ENCODE measurements at places on chromosomes 2 and 18.

DNA sequence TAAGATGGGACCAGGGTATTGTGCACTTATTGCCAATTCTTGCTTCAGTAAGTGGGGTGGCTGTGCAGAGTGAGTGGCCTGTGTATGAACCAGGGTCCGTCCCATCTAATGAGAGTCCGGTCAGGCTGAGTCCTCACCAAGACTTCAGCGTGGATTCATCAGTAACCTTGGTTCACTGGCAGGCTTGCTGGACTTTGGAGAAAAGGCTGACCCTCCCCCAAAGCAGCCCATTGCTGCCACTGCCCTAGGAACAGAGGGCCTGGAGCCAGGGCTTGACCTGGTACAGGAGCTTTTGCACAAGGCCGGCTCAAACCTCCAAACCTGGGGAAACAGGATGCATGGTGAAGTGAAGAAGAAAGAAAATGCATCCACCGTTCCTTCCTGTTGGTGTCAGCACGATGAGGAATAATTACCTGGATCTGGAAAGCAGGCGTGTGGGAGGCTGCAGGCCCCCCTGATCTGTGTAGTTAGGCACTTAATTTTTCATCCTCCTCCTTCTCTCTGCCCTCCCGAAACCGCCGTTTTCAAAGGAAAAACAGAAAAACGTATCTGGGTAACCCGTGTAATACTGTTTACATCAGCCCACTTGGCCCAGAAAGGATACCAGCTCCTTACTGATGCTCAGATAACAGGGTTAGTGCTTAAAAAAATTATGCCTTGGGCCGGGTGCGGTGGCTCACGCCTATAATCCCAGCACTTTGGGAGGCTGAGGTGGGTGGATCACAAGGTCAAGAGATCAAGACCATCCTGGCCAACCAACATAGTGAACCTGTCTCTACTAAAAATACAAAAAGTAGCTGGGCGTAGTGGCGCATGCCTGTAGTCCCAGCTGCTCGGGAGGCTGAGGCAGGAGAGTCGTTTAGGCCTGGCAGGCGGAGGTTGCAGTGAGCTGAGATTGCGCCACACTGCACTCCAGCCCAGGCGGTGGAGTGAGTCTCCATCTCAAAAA is 147.7 kb downstream of the TGIF1 start:
- DNase-seq: no peak

- no peak for DNase-seq
Measured at GRCh38 chr18:22591222-22591621, 173.5 kb upstream of the CTAGE1 start.

DNA sequence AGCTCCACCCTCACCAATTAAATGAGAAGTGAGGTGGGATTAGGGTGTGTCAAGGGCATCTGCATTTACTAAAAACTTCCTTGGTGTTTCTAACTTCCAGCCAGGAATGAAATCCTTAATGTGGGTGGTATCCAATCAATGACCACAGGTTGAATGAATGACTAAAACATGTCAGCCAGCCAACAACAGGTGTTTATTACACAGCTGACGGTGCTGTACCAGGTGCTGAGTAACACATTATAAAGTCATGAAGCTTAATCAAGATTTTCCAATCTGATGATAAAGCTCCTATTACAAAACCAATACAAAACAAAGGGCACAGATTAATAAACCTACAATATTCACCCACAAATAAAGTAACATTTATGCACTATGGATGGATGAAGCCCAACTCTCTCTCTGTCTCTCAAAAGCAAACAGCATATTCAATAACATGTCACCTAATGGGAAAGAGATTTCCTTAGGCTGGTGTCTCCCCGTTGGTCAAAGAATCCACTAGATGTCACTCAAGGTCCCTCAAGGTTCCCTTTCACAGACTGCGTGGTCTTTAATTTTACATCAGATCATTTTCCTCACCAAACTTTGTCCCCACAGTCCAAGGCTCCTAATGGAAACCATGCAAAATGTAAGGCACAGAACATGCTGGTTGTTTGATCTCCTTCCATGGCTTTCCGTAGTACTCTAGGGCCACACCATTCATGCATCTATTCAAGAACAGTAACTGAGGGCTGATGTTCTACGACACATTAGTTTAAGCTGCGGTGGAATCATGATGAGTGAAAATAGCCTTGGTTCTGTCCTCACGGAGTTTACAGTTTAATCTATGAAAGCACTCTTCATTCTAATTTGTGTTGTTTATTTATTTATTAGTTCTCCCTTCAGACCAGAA is 6.4 kb upstream of the PTPN4 start:
- DNase-seq: no peak

DNA sequence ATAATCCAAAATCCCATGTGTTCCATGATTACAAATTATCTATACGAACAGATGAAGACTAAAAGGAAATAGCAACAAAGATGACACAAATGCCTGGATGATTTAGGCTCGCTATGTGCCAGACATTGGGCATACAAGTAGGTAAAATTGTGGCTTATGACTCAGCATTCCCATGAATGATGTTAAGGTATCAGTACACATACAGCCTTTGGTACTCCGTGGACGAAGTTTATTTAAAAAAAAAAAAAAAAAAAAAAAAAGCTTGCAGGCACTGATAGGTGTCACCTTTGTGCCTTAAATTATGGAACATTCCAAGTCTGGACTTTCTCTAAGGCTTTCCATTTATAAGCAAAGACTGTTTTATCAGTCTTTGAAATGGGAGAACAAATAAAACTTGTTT is 2.7 kb downstream of the CHAC2 start:
- DNase-seq: no peak

GRCh38 chr18:32735781-32736180 is 37.0 kb downstream of the KLHL14 start:
- no peak for DNase-seq

DNA sequence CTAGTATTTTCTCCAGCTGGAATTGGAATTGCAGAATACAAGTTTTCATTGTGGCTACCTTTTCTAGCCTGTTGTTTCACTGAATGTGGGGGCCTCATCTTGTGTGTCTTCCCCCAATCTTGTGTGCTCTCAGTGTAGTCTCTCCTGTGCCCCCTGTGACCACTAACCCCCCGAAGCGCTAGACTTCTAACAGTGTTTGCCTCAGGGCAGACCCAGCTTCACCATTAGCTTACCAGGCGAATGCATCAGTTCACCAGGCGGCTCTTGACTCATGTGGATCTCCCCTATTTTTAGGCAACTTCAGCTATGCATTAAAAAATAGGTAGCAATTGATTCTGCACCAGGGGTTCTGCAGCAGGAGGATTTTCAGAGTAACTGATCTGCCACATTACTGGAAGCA is 376.2 kb upstream of the MEIS1 start:
- no peak for DNase-seq

DNA sequence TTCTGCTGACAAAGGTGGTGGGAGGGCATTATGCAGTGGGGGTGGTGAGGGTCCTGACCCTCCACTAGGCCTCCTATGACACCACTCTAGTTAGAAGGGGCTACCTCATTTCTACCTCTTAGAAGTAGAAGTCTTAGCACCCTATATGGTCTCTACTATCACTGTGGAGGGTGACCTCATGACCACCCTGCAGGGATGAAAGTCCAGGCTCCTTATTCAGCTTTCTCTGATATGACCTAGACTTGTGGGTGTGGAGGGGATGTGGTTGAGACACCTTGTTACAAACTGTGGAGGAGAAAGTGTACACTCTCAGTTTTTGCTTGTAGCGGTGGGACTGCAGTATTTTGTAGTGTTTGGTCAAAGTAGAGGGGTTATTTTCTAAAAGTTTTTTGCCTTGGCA is 18.6 kb downstream of the TMEM182 start:
- no peak for DNase-seq

DNA sequence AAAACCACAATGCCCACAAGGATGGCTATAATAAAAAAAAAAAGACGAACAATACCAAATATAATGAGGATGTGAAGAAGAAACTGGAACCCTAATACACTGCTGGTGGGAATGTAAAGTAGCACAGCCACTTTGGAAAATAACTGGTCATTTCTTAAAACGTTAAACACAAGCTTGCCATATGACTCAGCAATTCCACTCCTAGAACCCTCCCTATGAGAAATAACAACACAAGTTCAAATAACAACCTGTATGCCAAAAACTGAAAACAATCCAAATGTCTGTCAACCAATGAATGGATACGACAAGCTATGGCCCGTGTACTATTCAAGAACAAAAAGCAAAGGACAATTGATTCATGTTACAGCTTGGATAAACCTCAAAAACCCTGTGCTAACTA is 7.0 kb upstream of the ALPK2 start:
- DNase-seq: no peak

- no peak for DNase-seq
Measured at GRCh38 chr2:165746501-165746900, 47.5 kb downstream of the GALNT3 start.

GRCh38 chr2:85889627-85890281 is 964 bp upstream of the ST3GAL5 start:
- no peak for DNase-seq

GRCh38 chr18:56795381-56795780 is 144.2 kb downstream of the WDR7 start:
- DNase-seq: no peak

DNA sequence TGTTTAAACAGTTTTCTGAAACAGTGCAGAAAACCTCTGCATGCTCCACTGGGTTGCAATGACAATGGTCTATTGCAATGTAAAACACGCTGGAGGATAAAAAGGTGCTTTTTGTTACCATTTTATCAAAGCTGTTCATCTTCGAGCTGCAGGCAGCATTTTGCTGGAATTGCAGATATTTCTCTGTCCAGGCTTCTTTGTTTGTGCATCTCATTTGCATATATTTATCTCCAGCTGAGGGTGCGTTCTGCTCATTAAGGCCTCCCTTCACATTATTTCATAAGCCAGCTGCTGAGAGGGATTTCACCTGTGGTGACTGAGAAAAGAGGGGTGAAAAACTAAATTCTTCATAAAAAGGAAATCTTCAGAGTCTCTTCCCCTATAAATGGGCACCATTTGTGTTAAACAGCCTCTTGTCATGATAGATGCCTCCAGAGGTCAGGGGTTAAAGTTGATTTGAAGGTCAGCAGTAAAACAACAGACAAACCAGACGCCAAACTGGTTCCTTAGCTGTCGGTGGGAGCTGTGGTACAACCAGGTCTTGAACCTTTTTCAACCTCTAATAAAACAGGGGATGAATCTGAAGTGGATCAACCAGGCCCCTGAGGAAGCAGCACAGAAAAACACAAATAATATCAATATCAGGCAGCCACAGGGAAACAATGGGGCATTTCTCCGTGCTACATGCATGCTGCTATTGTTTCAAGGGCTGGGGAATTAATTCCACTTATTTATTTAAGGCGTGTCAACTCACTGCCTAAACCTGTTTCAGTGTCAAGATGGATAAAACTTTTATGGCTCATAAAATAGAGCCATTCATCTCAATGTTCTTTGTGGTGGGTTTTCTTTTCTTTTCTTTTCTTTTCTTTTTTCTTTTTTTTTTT is 265.1 kb downstream of the MEIS1 start:
- no peak for DNase-seq

DNA sequence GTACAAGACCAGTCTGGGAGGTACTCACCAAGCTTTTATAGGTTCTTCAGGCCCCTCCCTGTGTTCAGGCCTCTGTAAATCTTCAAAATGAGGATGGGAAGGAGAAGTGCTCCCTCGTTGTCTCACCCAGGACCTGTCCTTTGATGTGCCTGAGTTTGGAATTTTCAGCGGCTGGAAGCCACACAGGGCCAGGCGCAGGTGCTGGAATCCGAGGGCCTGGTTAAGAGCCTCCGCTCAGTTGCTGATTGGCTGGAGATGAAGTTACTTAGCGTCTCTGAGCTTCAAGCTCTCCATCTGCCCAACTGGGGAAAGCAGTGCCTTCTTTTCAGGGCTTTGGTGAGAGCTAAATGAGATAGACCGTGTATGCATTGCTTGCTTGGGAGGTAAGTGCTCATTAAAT is 30.0 kb downstream of the HJURP start:
- no peak for DNase-seq

DNA sequence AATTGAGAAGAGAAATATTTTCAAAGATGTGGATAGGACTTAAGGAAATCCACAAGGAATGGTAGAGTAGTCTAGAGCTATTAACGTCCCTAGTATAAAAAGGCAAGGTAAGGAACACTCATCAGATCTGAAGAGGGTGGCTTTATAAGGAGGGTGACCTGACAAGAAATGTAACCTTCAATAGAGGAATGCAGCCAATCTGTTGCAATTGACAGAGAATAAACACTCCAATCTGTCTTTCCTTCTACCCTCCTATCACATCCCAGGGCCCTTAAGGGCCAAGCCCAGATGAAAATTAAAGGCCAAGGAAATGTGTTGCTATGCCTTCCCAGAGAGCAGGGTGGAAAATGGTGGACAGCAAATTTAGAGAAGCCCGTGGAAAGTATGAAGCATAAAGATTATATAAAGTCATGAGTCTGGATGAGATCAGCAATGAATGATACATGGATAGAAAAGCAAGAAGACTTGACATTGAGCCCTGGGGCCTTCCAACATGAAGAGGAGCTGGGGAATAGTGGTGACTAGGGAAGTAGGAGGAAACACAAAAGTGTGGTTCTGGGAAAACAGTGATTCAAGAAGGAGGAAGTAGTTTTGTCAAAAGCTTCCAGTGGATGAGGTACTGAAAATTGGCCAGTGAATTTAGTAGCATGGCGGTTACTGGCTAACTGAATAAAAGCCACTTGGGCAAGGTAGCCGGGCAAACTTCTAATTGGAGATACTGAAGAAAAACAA is 270.6 kb upstream of the TANK start:
- DNase-seq: no peak

- DNase-seq: no peak
Measured at GRCh38 chr2:113105047-113105785, 22.2 kb upstream of the IL1RN start.

DNA sequence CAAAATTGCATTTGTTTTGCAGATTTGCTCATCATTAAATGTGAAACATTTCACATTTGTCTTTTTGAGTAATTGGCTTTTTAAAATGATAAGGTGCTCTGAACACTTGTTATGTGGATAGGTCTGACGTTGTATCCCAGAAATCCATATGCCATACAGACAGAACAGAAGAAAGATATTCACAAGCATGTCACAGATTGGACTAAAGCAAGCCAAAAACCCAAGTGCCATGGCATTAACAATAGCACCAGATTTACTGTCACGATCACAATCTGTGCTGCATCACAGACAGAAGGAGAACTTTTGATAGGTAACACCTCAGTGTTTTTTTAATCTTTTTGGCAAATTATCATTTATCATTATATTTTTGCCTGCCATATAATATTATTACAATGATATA is 272.6 kb downstream of the ARHGAP15 start:
- DNase-seq: no peak

DNA sequence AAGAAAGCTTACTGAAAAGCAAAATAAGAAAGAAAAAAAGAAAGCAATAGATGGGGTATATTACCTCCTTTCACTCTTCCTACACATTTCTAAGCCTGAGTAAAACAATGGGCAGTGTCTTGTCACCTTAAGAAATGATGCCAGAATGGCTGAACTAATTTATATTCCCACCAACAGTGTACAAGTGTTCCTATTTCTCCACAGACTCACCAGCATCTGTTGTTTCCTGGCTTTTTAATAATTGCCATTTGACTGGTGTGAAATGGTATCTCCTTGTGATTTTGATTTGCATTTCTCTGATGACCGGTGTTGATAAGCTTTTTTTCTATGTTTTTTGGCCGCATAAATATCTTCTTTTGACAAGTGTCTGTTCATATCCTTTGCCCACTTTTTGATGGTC is 98.4 kb downstream of the SPHKAP start:
- DNase-seq: no peak

- no peak for DNase-seq
Measured at GRCh38 chr18:9806905-9807304, 78.9 kb upstream of the TXNDC2 start.
